Activated CD8-positive, alpha-beta memory T cell treated with anti-CD3 and anti-CD28 coated beads, Interleukin-2, amount 50 U/mL, for 48 hours (primary cell): ENCODE measurements at places on chromosomes 3 and 15.
A peak's percentile ranks its signal among the peaks of the same experiment; 100 is the strongest.

DNA sequence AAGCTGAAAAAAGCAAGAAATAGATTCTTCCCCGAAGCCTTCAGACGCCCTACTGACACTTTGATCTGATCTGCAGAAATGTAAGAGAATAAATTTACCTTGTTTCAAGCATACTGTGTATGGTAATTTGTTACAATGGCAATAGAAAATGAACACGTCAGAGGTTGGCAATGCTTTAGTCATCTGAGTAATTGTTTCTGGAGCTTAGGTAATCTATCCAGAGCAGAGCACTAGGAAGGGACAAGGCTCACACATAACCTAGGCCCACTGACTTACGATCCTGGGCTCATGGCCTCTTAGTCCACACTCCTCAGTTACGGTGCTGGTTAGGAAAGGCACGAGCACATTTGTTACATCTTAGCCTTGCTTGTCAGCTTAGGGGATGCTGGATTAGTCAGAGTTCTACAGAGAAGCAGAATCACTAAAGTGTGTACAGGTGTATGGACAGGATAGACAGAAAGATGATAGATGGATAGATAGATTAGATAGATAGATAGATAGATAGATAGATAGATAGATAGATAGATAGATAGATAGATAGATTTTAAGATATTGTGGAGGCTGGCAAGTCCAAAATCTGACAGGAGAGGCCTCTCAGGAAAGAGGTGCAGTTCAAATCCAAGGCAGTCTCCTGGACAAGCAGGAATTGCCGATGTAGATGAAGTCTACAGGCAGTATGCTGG is 46.8 kb upstream of the TBC1D23 start:
- no peak for DNase-seq

DNA sequence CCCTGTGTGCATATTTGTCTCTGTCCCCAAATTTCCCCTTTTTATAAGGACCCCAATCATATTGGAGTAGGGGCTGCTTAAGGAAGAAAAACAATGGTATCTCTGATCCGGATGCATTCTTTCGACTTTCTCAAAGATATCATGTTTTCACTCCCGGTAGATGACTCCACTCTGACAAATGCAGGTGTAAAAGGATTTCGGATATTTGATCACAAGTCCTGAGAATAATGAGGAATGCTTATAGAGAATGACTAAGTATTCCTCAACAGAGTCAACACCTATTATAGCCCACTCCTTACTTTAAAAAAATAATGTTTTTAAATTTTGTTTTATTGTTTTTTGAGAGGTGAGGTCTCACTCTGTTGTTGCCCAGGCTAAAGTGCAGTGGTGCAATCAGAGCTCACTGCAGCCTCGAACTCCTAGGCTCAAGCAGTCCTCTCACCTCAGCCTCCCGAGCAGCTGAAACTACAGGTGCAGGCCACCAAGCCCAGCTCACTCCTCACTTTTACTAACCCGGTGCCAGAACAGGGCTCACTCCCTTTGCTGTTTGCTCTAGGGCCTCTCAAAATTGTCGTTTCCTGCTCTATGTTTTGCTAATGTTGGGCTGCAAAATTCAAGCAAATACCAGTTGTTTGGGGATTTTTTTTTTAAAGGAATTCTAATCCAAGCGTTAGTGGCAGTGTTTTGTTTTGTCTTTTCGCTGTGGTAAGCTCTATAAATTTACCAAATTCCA is 24.6 kb downstream of the COL8A1 start:
- DNase-seq, result no peak

DNA sequence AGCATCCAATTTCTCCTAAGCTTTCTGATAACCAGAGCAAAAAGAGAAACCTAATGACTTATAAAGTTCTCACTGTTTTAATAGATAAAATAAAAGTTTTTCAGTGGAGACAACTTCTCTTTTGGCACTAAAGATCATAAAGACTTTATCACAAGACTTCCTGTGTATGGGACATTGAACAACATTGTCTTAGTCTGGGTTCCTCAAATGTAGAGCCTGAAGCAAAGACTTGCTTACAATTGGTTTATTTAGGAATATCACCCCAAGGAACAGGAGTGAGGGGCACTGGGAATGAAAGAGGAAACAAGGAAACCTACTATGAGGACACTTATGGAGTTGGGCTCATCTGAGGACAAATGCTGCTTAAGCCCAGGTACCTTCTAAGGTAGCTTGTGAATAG is 127.4 kb downstream of the B3GALNT1 start:
- no peak for DNase-seq

- no peak for DNase-seq
Measured at GRCh38 chr3:128151758-128152274, 1.5 kb upstream of the EEFSEC start.

- no peak for DNase-seq
Measured at GRCh38 chr3:141452045-141452444, 34.8 kb upstream of the RASA2 start.

DNA sequence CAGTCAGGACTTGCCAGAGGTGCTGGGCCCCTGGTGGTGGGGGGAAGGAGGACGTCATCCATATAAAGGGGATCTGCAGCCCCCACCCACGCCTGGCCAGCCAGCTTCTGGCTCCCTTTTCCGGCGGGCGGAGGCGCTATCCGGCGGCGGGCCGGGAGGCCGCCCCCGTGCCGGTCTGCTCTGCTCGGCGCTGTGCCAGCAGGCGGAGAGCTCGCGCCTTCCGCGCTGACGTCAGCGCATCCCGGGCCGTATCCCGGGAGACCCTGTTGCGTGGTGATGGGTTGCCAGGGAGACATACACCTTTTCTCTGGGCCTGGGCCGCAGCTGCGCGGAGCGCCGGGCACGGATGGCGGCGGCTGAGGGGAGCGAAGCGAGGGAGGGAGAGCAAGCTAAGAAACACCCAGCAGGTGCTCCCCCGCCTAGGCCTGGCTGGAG is 1.1 kb downstream of the FAM131A start:
- DNase-seq, result no peak

GRCh38 chr3:10599444-10599843 is 94.1 kb upstream of the ATP2B2 start:
- DNase-seq, result no peak

DNA sequence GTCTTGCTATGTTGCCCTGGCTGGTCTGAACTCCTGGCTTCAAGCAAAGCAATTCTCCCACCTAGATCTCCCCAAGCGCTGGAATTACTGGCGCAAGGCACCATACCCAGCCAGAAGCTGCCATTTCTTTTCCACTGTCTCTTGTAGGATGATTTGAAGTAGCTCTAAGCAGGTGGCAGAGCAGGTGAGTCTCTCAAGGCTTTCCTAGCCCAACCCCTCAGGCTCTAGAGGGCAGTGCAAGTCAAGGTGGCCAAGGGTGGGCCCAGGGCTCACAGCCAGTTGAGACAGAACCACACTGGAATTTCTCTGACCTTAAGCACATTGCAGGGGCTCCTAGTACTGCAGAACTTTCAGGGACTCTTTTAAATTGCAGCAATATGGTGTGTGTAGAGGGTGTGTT is 15.6 kb upstream of the DAG1 start:
- DNase-seq, result no peak

DNA sequence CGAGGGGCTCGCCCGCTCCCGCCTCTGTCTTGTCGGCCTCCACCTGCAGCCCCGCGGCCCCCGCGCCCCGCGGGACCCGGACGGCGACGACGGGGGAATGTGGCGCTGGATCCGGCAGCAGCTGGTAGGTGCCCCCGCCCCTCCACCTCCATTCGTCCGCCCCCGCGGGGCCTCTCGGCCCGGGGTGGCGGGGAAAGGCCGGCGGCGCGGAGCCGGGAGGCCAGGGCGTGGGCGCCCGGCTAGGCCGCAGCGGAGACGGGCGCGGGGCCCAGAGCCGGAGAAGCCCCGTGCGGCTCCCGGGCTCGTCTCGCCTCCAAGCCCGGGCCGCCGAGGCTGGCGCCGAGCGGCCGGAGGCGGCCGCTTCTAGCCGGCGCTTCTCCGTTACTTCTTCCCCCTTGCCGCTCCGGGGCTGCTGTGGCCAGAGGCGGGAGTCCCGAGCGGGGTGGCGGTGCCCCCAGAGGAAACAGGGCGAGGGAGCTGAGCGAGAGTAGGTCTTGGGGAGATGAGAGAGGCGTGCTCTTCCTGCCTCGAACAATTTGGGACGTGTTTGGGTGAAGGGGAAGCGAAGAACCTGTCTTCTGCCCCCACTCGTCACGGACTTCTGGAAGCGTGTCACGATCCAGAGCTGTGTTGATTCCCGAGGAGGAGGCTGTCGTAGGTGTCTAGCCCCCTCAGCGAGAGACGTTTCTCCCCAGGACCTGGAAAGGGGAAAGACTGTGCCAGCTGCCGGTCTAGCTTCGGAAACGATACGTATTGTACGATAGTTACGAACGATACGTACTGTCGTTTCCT is 555 bp downstream of the ATP11B start:
- peak; percentile 77 for DNase-seq

- DNase-seq, result no peak
Measured at GRCh38 chr3:31762888-31763351, 218.1 kb downstream of the OSBPL10 start.

DNA sequence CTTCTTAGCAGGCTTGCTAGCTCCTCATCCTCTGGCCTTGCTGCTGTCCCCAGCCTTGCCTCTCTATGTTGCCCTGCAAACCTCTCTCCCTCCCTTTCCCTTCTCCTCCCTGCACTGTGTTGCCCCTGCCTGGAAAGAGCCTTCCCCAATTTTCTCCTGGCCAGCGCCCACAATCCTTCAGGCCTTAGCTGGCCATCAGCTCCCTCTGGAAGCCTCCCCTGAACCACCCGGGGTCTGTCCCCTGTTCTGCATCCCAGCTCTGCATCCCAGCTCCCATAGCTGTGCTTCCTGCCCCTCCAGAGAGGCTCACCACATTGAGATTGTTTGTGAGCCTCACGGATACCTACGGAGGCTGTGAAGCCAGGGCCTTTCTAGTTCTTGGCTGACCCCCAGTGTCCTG is 23.7 kb downstream of the FAM3D start:
- DNase-seq, result no peak

- DNase-seq, result no peak
Measured at GRCh38 chr3:58184309-58184981, 26.3 kb downstream of the DNASE1L3 start.

GRCh38 chr15:51060030-51060673 is 34.6 kb downstream of the TNFAIP8L3 start:
- DNase-seq, result no peak

GRCh38 chr15:70597056-70597603 is 166.2 kb downstream of the UACA start:
- peak; percentile 42 for DNase-seq

GRCh38 chr3:54827776-54828175 is 100.1 kb downstream of the LRTM1 start:
- no peak for DNase-seq

DNA sequence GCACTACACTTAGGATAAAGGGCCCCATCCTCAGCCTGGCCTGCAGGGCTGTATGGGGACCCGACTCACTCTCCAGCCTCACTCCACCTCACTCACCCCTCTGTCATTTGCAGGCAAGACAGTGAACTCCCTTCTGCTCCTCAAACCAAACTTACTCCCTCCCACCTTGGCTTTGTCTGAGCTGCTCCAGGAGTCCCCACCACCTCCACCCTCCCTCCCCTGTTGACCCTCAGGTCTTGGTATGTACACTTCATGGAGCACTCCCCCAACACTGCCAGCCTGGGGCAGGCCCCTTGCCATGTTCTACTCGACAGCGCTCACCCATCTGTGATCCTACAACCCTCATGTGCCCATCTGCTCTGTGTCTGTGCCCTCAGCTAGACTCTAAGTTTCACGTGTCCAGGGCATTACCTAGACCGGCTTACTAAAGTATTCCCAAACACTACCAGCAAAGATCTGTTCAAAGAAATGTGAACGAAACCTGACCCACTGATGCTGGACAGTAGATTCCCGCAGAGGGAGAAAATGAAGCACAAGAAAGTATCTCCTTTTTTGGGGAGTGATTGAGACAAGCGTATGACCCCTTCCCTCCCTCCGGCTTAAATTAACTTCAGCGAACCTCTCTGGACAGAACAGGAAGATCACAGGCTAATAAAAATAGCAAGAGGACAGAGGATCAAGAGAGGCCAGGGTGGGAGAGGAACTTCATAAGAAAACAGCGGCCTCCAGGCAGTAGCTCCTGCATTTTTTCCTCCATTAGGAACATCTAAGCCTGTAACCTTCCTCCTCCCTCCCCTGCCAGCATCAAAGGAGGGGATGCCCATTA is 113.2 kb downstream of the RFTN1 start:
- DNase-seq, result no peak

DNA sequence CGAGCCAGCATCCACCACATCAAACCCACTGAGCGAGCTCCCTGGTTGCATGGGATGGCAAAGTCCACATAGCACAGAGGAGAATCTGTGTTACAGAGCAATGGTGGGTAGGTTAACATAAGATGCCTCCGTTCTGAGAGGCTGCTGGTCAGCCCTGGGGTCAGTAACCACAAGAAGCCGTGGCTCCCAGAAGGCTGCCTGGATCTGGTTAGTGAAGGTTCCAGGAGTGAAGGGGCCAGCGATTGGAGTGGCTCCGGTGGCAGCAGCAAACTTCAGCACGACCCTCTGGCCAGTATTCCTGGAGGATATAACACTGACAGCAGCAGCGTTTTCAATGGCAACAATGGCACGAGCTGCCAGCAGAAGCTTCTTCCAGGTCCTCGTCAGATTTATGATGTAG is 18.4 kb upstream of the PIGZ start:
- no peak for DNase-seq

- no peak for DNase-seq
Measured at GRCh38 chr15:66572146-66572545, 6.3 kb upstream of the LCTL start.

- DNase-seq, result no peak
Measured at GRCh38 chr3:53230789-53231188, 25.0 kb downstream of the TKT start.

- no peak for DNase-seq
Measured at GRCh38 chr3:23874359-23875112, 42.3 kb downstream of the NKIRAS1 start.

GRCh38 chr15:91664224-91664836 is 189.2 kb upstream of the SLCO3A1 start:
- no peak for DNase-seq

- no peak for DNase-seq
Measured at GRCh38 chr3:124602980-124603627, 127.1 kb upstream of the UMPS start.

DNA sequence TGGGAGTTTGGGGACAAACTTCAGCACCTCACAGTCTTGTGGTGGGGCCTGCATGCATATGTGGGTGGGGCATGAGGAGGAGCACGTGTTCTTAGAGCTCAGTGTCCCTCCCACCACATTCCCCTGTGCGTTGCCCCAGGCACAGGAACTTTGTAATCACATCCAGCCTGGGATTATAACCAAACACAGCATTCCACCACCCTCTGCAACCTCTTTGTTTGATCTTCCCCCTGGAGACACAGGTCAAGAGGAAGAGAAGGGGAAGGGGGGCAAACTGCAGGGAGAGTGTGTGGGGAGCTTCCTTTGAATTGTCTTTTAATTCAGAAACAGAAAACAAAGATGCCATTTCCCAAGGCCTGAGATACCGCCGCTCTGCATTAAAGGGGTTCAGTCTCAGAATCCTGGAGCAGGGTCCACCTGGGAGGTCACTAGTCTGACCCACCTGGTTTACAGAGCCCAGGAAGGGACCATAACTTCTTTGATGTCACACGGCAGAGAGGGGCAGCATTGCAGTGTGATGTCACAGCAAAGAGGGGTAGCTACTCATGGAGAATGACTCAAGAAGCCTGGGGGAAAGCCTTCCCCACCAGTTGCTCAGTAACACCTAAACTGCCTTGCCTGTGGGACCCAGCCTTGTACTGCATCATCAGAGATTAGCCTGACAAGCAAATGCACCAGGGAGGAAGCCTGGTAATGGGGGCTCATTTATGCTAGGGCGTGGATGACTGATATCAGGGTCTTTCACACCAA is 106.3 kb upstream of the RNU6-1 start:
- no peak for DNase-seq
